Activated naive CD4-positive, alpha-beta T cell treated with anti-CD3 and anti-CD28 coated beads, Interleukin-2, amount 50 U/mL, for 16 hours (primary cell): ENCODE measurements at places on chromosomes 2 and 18.
A peak's percentile ranks its signal among the peaks of the same experiment; 100 is the strongest.

- no peak for DNase-seq
These were observed 823 bp upstream of the RNU2-63P start for GRCh38 chr2:88016960-88017779.

DNA sequence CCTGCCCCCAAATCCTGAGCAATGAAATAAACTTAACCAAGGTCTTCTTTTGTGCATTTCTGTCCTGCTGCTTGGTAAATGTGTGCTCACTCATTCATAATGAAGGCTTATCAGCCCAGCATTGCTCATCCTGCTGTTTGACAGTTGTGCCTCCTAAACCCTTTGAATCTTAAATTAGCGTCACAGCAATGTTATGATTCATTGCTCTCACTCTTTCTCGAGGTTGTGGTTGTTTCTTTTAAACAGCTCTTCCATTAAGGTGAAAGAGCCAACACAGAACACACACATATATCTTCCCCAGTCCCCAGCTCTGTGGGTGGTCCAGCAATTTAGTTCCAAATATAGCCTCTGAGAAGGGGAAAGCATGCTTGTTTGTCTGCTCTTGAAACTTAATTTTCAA, 84.0 kb downstream of the EVA1A start:
- DNase-seq = no peak

DNA sequence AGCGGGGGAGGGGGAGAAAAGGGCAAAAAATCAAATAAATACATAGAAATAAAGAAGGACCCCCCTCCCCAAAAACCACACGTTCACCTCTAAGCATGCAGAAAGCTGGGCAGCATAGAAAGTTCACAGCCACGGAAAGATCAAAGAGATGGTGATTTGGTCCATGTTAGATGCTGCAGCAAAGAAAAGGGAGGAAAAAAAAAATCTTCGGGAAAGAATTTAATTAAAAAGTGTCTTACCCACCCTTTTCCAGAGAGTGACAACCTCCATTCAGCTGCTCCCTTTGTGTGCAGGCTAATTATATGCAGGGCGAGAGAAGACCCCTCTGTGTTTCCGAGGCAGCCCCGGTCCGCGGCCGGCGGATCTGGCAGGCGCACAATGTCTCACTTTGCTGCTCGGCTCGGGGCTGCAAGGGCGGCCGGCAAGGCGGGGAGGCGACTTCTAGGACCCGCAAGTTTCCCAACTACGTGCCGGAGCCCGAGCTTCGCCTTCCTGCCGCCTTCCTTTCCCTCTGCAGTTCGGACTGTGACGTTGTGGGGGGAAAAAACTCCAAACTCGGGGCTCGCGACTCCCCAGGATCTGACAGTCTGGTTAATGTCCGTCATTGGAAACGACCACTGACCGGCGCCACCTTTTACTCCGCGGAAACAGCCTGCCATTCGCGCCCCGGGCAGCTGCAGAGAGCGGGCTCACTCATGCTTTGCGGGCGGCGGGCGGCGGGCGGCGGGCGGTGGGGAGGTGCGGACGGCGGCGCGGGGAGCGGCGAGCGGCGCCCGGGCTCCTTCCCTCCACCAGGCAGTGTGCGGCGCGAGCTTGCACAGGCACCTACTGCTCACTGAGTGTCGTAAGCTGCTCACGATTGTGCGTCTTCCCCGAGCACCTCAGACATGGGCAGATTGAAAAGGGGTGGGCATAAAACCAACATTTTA, at the start of gene LRRTM1:
Gene LRRTM1, minus strand, starts transcription at position 844 of the 929 bp plus-strand sequence. CDS start 933 bp downstream, outside the sequence.
- no peak for DNase-seq

DNA sequence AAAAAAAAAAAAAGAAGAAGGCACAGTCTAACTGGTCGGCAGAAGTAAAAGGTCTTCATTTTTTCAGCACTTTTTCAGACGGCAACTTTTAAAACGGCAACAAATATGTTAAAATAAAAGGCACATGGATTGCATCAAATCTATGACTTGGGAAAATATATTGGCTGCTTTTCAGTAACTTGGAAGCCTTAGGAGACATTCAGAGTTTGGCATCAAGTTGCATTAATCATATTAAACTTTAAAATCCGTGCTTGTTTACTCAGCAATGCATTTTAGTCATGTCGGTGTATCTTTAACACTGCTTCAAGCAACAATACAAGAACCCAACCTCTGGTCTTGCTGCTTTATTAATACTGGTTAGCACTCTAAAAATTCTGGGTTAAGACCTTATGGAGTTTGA, 111.1 kb downstream of the MEP1B start:
- no peak for DNase-seq

- peak; percentile 13 for DNase-seq
These were observed 48.5 kb downstream of the SERPINB7 start for GRCh38 chr18:63823516-63824219.

GRCh38 chr2:170771421-170771937, 1.3 kb downstream of the ERICH2 start:
- no peak for DNase-seq

- no peak for DNase-seq
These were observed 670.7 kb downstream of the ERBB4 start for GRCh38 chr2:211867845-211868451.
